ENCODE measurements at places on chromosomes 16 and 17. TPM values are rescaled to one million over a fixed set of nuclear protein-coding genes. Genes with fewer than 3 reads are reported as not detected.

MARF1 gene
- 48.4 TPM for total RNA-seq

IL34 gene
- total RNA-seq = 2.0 TPM

ITGAL gene
- 4.2 TPM for total RNA-seq

ABCA10 gene
- 7.1 TPM for total RNA-seq

SNAI3 gene
- total RNA-seq = 2.9 TPM

RAP1GAP2 gene
- 57.2 TPM for total RNA-seq

MAP2K4 gene
- 25.7 TPM for total RNA-seq
